Stimulated activated CD4-positive, alpha-beta T cell treated with anti-CD3 and anti-CD28 coated beads, Interleukin-2, amount 100 ng/mL, for 24 hours (primary cell): ENCODE measurements at places on chromosomes 7 and 10.

- DNase-seq, result no peak
Observed at GRCh38 chr10:96244354-96244753, 27.0 kb downstream of the BLNK start.

- DNase-seq, result no peak
Observed at GRCh38 chr7:39826166-39826565, 123.9 kb upstream of the CDK13 start.

DNA sequence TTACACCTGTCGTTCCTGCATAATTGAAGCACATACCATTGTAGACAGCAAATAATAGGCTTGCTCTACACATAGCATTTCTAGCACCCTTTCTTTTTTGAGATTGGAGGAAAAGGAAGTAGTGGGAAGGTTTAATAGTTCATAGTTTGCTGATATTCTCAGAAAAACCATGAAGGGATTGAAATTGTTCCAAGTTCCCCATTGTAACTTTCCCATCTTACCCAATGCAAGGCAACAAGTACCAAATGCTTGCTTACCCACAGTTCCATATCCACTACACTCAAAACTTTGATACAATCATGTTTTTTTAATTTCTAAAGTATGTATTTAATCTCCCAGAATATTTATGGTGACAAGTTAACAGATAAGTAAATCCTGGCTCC is 13.8 kb downstream of the CYP3A5 start:
- DNase-seq, result no peak

- DNase-seq, result no peak
Observed at GRCh38 chr10:13815756-13816155, 229.0 kb downstream of the PRPF18 start.

DNA sequence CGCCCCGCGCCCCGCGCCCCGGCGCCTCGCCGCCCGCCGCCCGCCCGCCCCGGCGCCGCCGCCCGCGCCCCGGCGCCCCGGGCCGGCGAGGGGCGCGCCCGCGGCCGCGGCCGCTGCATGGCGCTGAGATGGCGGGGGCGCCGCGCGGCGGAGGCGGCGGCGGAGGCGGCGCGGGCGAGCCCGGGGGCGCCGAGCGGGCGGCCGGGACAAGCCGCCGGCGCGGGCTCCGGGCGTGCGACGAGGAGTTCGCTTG is 174 bp downstream of the ADCY1 start:
- no peak for DNase-seq

GRCh38 chr7:44768628-44769371 is 20.2 kb downstream of the ZMIZ2 start:
- DNase-seq, result no peak

- DNase-seq, result no peak
Observed at GRCh38 chr10:116815641-116816415, 33.5 kb upstream of the ENO4 start.

GRCh38 chr7:39428221-39428620 is 138.0 kb upstream of the YAE1 start:
- no peak for DNase-seq

GRCh38 chr10:97393034-97393573 is 8.0 kb downstream of the RRP12 start:
- DNase-seq, result no peak

DNA sequence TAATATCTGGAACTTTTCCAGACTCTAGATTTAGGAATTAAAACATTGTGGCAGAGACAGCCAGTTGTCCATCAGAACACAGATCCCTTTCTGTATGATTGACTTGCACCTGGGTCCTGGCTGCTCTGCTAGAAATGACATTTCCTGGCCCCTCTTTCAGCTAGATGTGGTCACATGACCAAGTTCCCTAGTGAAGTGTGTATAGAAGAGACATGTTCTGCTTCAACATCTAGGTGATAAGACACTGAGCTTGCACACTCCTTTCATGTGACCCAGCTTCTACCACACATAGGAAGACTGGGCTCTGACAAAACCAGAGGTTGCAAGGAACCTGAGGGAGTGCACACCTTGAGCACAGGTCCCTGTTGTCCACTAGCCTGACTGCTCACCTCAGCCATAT is 22.8 kb upstream of the DYNC1I1 start:
- no peak for DNase-seq

- DNase-seq, result peak; percentile 88
Observed at GRCh38 chr10:102449321-102450123, 1.8 kb downstream of the C10orf95 start.

DNA sequence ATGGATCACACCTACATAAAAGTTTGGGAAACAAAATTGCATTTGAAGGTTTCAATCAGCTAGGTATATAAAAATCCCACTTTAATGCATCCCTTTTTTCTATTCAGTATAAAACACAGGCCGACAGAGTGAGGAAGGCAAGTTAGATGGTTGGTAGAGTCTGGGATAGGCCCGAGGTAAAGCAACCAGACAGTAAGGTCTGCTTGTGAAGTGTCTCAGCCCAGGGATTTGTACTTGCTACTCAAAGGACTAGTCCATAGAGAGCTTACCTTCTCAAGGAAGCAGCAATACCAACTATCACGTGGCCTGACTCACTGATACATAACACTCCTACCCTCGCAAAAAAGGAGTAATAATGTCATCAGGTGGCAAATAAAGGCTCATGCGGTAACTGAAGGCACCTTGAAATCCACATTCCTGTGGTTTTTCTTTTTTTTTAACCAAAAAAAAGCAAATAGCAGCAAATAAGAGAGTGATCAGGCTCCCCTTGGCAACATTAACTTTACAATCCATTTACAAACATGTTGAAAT is 56.2 kb upstream of the ATP6V0A4 start:
- no peak for DNase-seq

DNA sequence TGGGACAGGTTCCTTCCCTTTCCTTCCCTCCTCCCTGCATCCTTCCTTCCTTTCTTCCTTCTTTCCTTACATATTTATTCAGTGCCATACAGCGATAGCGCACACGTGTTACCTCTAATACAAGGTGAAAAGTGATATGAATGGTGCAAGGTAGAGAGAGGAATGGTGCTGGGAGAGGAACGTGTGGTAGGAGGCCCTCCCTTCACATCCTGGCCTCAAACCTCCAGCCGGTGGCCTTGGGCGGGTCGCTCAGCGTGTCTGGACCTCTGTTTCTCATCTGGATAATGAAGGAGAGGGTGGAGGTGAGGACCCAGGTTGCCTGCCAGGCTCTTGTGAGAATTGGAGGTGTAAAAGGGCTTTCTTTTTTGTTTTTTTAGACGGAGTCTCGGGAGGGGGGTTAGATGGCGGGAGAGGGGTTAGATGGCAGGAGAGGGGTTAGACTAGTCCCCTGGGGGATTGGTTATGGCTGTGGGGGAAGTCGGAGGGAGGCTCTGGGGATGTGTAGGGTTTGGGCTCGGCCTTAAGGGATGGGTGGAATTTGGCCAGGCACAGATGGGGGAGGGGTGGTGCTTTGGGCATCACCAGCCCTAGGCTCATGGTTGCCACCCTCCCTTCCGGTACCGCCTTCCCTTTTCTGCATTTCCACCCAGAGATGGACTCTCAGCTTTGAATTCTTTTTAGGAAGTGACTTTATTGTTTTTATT is 14.9 kb downstream of the CHST3 start:
- DNase-seq, result no peak

GRCh38 chr7:139456511-139456910 is 27.0 kb downstream of the KLRG2 start:
- no peak for DNase-seq

- peak; percentile 83 for DNase-seq
Observed at GRCh38 chr7:135281363-135281949, 47.8 kb downstream of the STRA8 start.

DNA sequence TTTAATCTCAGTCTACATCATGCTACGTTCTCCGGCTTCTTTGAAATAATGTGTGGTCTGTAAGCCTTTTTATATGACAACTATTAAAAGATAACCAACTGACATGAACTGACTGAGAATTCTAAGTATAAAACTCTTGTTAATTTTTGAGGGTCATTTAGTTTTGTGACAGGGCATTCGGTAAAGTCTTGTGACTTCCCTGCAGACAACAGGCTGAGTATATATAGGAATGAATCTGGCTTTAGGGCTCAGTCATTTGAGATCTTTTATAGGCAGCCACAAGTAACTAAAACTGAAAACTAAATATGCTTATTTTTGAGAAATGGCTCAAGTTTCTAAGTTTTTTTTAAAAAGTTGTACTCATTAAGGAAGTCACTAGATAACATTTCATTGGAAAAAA is 62.5 kb upstream of the SCIN start:
- DNase-seq, result no peak

- DNase-seq, result no peak
Observed at GRCh38 chr10:73183667-73184281, 15.9 kb downstream of the FAM149B1 start.
